ENCODE measurements at places on chromosomes 11 and 22.

GRCh38 chr11:44308923-44309477, 939 bp downstream of the ALX4 start:
- no peak for DNase-seq

GRCh38 chr11:132638423-132638822, 893.9 kb downstream of the OPCML start:
- DNase-seq: no peak

DNA sequence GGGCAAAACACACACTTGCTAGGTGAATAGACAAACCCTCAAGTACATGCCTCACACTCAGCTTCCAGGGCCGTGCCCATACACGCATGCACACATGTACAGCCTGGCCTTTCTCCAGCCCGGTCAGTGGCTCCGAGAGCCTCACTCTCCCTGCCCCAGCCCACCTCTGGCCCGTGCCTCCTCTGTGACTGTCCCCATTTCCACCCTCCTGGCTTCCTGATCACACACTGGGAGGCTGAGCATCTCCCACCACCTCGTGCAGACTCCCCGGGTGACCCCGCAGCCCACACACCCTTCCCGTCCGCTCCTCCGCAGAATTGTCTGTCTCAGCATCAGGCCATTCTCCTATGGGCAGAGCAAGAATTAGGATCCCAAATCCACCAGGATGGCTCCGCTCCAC, 634.1 kb downstream of the TBC1D22A start:
- DNase-seq: no peak

GRCh38 chr22:44561139-44561840, 63.3 kb upstream of the RTL6 start:
- no peak for DNase-seq

DNA sequence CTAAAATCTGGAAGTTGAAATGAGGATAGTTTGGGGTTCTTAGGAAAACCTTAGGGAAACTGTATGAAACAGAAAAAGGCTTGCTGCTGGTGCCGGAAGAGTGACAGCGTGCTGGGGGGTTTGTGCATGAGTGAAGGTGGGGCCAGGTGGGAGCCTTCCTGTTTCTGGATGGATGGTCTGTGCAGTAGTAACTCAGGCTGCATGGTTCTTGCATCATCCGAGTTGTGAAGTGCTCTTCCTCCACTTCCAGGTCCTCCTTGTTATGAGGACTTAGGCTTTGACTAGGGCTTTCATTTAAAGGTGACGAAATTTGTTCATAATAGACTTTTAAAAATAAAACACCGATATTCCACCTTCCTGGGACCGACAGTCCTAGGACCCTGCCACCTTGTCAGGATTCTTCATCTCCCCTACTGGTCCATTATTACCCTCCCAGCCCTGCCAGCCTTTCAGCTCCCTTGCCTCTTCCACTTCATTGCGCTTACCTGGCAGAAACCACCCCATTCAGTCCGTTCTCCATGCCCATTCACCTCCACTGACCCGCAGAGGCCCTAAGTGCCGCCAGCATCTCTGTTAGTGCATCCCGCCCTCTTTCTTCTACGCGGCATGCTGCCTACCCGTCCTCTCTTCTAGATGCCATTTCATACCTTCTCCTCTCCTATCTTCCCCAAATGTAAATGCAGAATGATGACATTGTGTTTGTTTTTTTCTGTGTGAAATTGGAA, 47.3 kb downstream of the PPFIA1 start:
- DNase-seq: no peak
